ENCODE measurements at places on chromosomes 4 and X.
A peak's percentile ranks its signal among the peaks of the same experiment; 100 is the strongest.

DNA sequence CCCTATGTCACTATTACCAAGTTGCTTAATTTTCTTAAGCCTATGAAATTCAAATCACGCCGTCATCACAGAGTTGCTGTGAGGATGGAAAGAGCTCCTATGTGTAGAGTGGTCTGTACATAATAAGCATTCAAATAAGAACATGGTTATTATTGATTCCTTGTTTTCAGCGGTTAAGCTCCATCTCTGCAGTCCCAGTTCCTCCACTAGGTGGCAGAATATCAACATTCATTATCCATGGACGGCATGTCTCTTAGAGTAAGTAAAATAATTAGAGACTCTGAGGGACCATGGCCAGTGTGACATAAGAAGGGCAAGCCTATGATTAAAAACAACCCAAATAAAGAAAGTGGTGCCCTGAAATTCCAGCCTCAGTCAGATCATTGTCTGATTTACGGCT is 132.5 kb upstream of the NHS start:
- DNase-seq: peak; percentile 51

- peak; percentile 23 for DNase-seq
Measured at GRCh38 chr4:2443956-2444740, 24.8 kb upstream of the RNF4 start.

GRCh38 chr4:94758700-94759399 is 1.1 kb downstream of the BMPR1B start:
- DNase-seq: no peak

- no peak for DNase-seq
Measured at GRCh38 chr4:110865611-110866259, 242.9 kb upstream of the PITX2 start.

- no peak for DNase-seq
Measured at GRCh38 chrX:153426204-153426603, 14.9 kb downstream of the ZFP92 start.

GRCh38 chr4:105719204-105719603 is 10.6 kb downstream of the GSTCD start:
- DNase-seq: no peak

GRCh38 chr4:48799157-48799556 is 19.1 kb upstream of the FRYL start:
- DNase-seq: no peak

GRCh38 chrX:155105919-155106318 is 34.6 kb downstream of the BRCC3 start:
- DNase-seq: no peak

GRCh38 chrX:66915893-66916292 is 277.0 kb upstream of the EDA2R start:
- DNase-seq: no peak

- no peak for DNase-seq
Measured at GRCh38 chr4:108201774-108202173, 33.0 kb upstream of the LEF1 start.

- no peak for DNase-seq
Measured at GRCh38 chrX:28988246-28988645, 401.0 kb downstream of the IL1RAPL1 start.

- DNase-seq: no peak
Measured at GRCh38 chr4:140935254-140935653, 179.1 kb upstream of the TBC1D9 start.

GRCh38 chrX:21476909-21477308 is 102.7 kb downstream of the CNKSR2 start:
- DNase-seq: no peak

DNA sequence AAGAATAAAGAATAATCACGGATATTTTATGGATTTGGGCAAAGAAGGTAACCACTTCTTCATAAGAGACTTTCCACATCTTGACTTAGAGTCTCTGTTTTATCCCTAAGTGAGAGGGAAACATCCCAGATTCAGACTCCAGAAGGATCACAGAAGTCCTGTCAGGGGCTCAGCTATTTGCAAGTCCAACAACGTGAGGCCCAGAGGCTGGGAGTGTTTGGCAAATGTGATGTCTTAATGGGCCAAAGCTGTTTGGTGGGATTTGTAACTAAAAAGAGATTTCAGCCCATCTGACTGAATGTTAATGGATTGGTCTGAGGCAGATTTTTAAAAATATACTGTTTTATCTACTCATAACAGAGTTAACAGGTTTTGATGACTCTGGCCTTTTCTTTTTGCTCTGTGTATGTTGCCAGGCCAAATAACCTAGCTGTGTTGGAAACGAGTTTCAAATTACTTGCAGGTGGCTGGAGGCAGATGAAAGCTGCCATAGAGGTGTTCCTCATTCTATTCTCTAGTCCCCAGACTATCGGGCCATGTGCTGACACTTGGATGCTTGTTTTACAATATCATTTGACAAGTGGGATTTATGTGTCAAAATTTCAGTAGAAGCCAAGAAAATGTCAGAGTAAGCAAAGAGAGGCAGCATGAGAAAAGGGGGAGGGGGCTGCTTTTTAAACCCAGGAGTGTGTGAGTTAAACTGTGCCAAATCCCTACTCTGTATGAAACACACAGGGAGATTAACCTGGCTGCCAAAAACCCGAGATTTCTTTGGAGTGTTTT is 330.9 kb downstream of the DCHS2 start:
- no peak for DNase-seq

DNA sequence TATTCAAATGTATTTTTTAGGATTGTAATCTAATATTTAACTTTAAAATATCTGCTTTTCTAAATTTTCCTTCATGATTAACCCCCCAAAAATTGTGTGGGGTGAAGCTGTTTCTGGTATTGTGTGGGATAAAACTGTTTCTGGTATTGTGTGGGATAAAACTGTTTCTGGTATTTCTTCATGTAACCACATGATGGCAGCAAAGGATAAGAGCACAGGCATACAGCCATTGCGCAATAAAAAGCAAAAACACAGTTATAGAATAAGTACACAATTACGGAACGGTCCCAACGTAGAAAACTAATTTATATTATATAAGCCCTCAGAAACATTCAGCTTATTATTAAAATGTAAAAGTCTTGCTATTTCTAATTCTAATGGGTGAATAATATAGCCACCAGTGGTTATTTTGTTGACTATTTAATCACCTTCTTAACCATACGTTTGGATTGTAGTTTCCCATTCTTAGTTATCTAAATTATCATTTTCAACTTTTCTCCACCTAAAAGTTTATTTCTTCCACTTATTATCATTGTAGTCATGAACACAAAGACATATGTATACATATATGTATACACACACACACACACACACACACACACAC is 333.9 kb upstream of the FSTL5 start:
- peak; percentile 42 for DNase-seq

DNA sequence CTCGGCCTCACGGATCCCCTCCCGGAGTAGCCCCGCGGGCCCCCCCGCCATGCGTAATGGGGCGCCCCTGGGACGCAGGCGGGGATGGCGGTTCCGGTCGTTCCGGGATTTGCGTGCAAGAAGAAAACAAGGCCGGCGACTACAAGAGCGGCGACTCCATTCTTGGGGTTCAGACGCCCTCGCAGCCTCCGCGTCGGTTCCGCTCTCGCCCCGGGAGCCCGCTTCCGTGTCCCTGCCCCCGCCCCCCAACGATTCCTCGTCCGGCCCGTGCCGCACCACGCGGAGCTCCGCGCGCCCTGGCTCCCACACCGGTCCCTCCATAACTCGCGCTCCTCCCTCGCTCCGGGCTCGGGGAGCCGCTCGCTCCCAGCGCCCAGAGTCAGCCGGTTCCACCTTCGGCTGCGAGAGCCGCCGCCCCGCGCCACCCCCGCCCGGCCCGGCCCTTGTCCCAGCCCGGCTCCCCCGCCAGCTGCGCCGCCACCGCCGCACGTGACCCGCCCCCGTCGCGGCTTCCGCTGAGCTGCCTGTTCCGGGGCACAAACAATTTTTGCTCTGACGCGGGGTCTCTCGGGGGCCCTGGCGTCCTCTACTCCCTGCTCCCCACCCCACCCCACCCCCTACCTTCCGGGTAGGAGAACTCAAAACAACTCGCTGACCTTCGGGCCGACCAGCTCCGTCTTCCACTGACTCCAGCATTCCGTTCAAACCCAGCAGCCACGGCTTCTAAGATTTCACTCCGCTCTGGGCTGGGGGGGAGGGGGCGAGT is 78.8 kb upstream of the BCOR start:
- DNase-seq: peak; percentile 58

GRCh38 chr4:3879681-3880614 is 113.8 kb downstream of the ADRA2C start:
- no peak for DNase-seq

- no peak for DNase-seq
Measured at GRCh38 chr4:40865696-40866095, 115.9 kb downstream of the NSUN7 start.

- no peak for DNase-seq
Measured at GRCh38 chr4:70556856-70557255, 35.2 kb upstream of the AMBN start.

GRCh38 chr4:156414406-156414805 is 460.7 kb upstream of the CTSO start:
- no peak for DNase-seq

GRCh38 chr4:80196259-80196921 is 913 bp upstream of the PRDM8 start:
- DNase-seq: no peak

- no peak for DNase-seq
Measured at GRCh38 chr4:172521248-172521647, 647.4 kb upstream of the GALNT7 start.

- no peak for DNase-seq
Measured at GRCh38 chr4:72340803-72341431, 228.1 kb downstream of the ADAMTS3 start.

DNA sequence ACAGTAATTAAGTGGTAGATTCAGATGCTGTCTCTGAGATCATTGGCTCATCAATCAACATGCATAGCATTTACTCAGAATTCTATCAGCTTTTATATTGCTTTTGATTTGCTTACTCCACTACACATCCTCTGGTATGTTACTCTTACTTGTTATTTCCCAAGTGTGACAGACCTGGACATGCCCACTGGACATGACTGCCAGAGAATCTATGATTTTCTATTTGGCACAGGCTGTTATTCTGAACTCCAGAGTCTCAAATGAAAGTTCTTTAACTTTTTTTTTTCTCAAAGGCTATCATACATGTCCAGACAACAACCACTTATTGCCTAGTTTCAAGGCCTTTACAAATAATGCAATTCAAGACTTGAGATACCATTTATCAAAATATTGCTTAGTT is 116.1 kb upstream of the ARHGAP24 start:
- DNase-seq: no peak

GRCh38 chrX:109914114-109914849 is 88.6 kb upstream of the TMEM164 start:
- no peak for DNase-seq

- DNase-seq: no peak
Measured at GRCh38 chrX:117301086-117301485, 815.5 kb downstream of the KLHL13 start.

- DNase-seq: no peak
Measured at GRCh38 chr4:19987746-19988145, 264.0 kb upstream of the SLIT2 start.

GRCh38 chr4:140126261-140126660 is 27.7 kb downstream of the MAML3 start:
- DNase-seq: no peak

GRCh38 chrX:148562846-148563245 is 62.4 kb downstream of the AFF2 start:
- no peak for DNase-seq

- DNase-seq: no peak
Measured at GRCh38 chr4:126242679-126243390, 928.1 kb downstream of the FAT4 start.

DNA sequence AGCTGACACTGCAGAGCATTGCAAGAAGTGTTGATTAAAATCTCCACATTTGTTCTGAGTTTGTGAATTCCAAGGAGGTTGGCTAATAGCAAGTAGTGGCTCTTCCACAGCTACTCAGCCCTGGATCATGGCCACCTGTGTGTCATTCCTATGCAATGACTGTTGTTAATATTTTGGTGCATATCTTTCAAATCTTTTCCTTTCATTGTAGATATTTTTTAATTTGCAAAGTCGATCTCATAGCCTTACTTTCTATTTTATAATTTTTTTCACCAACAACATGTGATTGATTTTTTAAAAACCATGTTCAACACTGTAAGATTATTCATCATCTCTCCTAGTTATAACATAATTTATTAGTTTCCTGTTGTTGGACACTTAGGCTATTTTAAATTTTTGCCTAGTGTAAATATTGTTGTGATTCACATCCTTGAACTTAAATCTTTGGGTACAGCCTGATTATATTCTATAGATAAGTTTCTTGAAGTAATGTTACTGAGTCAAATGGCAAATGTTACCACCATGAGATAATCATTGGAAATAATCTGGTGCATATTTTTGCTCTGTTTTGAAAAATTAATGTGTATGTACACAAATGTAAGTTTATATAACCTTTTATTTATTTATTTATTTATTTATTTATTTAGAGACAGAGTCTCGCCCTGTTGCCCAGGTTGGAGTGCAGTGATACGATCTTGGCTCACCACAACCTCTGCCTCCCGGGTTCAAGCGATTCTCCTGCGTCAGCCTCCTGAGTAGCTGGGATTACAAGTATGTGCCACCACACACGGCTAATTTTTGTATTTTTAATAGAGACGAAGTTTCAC is 17.1 kb upstream of the ARHGAP10 start:
- no peak for DNase-seq

DNA sequence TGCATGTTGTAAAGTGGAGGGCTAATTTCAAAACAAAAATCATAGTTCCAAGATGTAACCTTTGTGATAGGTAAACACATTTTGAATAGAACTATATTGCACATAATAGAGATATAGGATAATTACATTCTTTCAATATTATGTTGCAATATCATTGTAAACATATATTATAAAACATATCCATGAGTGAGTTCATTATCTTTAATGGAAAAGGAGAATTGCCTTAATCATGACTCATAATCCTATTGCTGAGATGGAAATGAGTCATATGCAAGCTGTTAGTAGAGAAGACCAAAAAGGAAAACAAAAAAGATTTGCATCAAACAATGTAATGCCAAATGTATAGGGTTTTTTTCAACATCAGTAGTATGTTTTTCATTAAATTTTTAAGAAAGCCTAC is 73.7 kb upstream of the WDR44 start:
- no peak for DNase-seq
